ELF-1 (cell line): ENCODE measurements at places on chromosomes 1 and 21.

DNA sequence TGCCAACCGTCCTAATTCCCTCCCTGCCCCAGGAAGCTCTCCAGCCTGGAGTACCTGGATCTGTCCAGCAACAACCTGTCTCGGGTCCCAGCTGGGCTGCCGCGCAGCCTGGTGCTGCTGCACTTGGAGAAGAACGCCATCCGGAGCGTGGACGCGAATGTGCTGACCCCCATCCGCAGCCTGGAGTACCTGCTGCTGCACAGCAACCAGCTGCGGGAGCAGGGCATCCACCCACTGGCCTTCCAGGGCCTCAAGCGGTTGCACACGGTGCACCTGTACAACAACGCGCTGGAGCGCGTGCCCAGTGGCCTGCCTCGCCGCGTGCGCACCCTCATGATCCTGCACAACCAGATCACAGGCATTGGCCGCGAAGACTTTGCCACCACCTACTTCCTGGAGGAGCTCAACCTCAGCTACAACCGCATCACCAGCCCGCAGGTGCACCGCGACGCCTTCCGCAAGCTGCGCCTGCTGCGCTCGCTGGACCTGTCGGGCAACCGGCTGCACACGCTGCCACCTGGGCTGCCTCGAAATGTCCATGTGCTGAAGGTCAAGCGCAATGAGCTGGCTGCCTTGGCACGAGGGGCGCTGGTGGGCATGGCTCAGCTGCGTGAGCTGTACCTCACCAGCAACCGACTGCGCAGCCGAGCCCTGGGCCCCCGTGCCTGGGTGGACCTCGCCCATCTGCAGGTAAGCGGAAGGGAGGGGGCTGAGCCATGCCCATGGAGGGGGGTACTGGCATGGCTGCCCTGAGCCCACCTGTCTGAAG, 16.5 kb downstream of the PODN start:
- DNase-seq, result no peak

GRCh38 chr1:208217781-208218180, 26.4 kb downstream of the PLXNA2 start:
- DNase-seq, result no peak

DNA sequence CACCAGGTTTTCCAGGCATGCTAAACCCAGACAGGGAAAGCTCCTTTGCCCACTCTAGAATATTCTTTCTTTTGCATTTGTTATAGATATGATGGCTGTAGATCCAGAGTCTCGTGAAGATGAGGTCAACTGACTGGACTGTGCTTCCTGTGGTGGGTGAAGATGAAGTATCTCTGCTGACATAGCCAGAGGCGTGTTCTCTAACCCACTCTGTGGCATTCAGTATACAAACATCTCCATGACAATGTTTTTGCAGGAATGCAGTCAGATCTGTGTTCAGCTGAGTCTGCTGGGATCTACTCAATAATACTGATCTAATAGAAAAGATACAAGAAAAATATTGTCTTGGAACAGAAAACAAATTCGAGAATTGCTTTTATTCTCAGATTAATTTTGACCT, 11.3 kb downstream of the RWDD2B start:
- DNase-seq, result peak; percentile 12

- DNase-seq, result no peak
Measured at GRCh38 chr1:41629141-41629540, 144.7 kb upstream of the EDN2 start.

DNA sequence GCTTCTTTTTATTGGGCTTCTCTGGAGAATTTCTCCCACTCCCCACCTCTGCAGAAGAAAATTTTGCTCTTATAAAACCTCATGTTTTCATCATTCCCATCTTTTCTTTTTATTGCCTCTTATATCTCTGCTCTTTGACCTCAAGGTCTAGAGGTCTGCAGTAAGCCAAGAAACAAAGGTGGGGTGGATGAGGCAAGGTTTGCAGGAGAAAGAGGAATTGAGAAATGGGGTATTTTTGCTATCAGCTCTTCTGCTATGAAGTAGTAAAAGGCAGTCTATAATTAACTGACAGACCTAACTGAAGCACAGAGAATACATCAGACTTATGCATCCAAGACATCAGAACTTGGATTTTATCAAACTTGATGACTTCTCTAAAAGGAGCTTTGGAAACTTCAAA, 22.9 kb downstream of the SYT11 start:
- no peak for DNase-seq

GRCh38 chr1:21586222-21586621, 77.0 kb downstream of the ALPL start:
- peak; percentile 49 for DNase-seq

- no peak for DNase-seq
Measured at GRCh38 chr1:35188578-35189392, 4.2 kb downstream of the SFPQ start.

DNA sequence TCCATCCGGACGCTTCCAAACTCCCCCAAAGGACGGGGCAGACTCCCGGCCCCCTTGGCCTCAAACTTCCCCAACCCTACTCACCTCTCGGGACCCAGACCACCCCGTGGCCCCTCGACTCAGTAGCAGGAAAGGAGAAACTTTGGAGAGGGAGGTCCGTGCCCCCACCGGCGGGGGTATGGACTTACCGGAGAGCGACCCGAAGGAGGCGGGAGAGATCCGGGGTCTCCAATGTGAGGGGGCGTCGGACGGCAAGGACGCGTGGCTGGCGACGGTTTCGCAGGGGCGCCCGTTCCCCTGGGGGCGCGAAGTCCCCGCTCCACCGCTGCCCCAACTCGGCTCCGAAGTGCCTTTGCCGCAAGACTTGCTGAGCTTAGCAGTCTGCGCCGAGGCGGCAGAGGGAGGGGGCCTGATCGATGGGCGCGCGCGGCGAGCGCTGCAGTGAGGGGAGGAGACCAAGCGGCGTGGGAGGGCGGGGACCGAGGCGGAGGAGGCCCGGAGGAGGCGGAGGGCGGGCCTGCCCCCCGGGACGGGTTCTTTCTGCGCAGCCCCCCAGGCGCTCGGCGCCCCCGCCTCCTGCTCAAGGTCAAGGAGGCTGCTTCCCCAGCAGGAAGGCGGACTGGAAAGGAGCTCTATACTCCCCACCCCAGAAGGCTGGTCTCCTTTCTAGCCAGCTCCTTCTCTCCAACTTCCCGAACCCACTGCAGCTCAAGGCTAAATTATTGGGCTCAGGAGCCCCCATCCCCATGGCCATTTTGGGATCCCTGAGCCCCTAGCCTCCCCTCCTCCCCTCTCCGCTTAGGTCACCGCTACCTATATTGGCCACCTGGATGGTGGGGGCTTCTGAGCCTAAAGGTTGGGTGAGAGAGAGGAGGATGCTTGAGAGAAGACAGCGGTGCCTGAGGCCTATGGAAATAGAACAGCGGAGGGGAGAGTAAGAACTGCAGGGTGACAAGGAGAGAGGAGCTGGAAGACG, at the start of gene SYT2:
TSS of gene SYT2 (minus strand) at position 385 of the 976 bp plus-strand sequence. CDS start 104,682 bp downstream, outside the sequence.
- DNase-seq, result peak; percentile 59

GRCh38 chr1:232207073-232207866, 422.7 kb downstream of the SIPA1L2 start:
- no peak for DNase-seq

DNA sequence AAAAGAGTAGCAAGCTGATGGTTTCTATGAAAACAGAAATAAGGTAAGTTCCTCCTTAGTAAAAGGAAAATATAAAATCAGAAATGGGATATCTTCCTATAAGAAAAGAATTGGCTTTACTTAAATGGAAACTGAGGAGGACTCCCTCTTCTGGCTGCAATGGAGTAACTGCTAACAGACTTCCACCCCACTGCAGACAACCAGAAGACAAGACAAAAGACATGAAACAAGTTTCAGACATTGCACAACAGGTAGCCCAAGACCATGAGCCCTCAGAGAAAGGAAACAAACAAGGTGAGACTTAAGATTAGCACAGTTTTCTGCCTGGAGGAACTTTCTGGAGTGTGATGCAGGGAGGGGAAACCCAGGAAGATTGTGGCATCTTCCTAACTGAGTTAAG, 17.0 kb upstream of the OLFML2B start:
- DNase-seq, result peak; percentile 56

GRCh38 chr1:201348211-201348566, 29.3 kb downstream of the TNNT2 start:
- peak; percentile 80 for DNase-seq

GRCh38 chr1:44519035-44519676, 114.1 kb downstream of the RNF220 start:
- DNase-seq, result no peak

- DNase-seq, result peak; percentile 11
Measured at GRCh38 chr21:26389971-26390641, 183.0 kb downstream of the CYYR1 start.

DNA sequence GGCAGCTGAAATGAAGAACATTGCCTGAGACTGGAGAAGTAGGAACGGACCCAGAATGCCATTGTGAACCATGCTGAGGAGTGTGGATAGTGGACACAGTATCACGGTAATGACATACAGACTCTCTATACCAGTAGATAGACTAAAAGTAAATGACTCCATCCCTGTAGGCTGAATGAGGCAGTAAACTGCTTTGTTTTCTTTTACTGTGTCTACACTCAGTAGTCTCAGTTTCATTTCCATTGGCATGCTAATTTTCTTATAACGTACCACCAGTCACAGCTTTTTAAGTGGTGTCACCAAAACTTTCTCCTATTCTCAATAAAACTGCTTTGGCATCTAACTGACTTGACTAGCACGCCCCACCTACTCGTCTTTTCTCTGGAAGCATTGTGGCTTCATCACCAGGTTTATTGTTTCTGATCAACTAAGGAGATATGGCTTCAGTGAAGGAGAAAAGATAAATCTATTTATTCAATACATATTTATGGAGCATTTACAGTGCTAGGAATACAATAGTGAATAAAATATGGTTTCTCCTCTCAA, 8.4 kb upstream of the ZNF697 start:
- DNase-seq, result no peak

- DNase-seq, result peak; percentile 48
Measured at GRCh38 chr1:106924360-106924759, 132.1 kb upstream of the PRMT6 start.

GRCh38 chr21:29289317-29289716, 9.4 kb upstream of the BACH1 start:
- no peak for DNase-seq

- DNase-seq, result peak; percentile 16
Measured at GRCh38 chr1:207088701-207089626, at the start of gene C4BPB. TSS of gene C4BPB (plus strand) at chr1:207088860. CDS start at chr1:207089532, 672 bp downstream.

GRCh38 chr1:242043165-242043564, 44.3 kb upstream of the MAP1LC3C start:
- no peak for DNase-seq

DNA sequence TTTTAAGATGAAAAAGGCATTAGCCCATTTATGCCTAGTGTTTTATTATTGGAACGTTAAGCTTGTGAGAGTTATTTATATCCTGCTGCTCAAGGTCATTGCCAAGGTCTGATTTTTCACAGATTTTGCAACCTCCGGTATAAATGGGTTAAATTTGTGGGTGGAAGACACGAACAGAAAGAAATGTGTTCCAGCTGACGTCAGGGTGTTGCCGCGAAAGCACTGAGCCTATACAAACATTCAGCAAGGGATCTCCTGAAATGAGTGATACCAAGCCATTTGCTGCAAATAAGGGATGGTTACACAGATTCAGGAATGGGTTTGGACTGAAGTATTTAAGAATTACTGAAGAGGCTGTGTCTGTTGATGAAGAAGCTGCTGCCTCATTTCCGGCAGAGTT, 32.2 kb downstream of the TMED5 start:
- no peak for DNase-seq

GRCh38 chr1:2053217-2053616, 3.0 kb downstream of the PRKCZ start:
- DNase-seq, result no peak

DNA sequence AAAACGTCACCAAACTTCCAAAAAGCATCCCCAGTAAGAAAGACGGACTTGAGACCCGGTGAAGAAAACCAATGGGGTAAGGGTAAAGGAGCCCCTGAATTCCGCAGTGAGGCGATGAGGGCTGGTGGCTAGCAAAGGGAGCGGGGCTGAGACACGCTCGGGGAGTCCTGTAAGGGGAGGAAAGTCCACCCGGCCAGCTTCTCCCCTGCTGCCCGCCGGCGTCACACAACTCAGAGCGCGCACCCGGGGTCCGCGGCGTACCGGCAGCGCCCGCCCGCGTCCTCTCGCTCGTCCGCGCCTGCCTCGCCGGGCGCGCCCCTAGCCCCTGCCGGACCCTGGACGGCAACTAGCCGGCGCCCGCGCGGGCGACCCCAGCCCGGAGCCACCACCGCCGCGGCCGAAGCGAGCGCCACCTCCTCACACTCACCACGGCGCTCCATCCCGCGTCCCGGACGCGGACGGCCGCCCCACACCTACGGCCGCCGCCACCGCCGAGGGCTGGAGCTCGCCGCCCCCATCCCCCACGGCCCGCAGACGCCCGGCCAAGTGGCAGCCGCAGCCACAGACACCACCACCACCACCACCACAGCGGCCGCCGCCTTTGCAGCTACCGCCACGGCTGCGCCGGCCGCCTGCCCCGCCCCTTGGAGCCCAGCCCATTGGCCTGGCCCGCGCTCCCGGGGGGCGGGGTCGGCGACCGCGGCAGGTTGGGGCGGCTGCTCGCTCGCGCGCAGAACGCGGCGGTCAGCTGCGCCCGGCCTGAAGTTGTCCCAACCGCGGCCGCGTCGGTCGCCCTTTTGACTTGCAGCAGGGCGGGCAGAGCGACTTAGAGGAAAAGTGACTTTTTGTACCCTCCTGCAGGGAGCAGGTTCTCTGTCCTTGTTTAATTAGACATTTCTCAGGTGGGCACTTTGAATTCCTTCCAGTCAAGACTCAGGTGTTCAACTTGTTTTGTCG, 10.0 kb upstream of the ARHGAP29 start:
- DNase-seq, result peak; percentile 89

DNA sequence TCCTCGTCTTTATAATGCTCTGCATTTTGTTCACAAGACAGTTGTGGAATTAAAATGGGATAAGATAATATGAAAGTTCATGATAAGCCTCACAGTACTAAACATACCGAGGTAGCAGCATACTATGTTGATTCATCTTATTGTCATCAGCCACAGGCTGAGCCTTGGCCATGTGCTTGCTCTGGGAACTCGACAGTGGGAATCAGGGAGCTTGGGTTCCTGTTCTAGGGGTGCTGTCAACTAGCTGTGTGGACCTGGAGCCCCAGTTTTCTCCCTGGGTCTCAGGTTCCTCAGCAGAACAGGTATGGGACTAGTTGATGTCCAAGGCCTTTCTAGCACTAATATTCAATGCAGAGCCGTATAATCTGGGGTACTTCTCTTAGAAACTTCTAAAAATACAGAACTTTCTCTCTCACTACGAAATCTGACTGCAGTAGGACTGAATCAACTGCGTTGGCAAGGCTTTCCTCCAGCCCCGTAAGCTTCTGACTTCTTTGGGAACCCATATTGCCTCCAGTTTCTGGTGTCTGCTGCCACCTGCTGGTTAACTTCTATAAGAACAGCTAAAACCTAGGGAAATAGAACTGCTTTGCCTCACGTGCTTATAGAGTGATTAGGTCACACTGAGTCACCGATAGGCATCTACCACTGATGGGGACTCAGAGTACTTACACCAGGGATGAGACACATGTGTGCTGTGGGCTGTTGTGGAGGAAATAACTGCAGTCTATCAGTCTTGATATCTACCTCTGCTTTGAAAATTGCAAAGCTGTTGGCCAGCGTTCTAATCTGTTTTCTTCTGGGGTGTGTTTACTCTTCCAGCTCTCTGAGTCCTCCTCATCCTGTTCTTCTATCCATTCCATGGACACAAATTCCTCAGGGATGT, 110.9 kb downstream of the RGL1 start:
- DNase-seq, result peak; percentile 87

- no peak for DNase-seq
Measured at GRCh38 chr1:172380441-172381244, 39.8 kb upstream of the C1orf105 start.
